Right kidney (tissue), 9 donors: ENCODE measurements at places on chromosomes 5 and 9.

DNA sequence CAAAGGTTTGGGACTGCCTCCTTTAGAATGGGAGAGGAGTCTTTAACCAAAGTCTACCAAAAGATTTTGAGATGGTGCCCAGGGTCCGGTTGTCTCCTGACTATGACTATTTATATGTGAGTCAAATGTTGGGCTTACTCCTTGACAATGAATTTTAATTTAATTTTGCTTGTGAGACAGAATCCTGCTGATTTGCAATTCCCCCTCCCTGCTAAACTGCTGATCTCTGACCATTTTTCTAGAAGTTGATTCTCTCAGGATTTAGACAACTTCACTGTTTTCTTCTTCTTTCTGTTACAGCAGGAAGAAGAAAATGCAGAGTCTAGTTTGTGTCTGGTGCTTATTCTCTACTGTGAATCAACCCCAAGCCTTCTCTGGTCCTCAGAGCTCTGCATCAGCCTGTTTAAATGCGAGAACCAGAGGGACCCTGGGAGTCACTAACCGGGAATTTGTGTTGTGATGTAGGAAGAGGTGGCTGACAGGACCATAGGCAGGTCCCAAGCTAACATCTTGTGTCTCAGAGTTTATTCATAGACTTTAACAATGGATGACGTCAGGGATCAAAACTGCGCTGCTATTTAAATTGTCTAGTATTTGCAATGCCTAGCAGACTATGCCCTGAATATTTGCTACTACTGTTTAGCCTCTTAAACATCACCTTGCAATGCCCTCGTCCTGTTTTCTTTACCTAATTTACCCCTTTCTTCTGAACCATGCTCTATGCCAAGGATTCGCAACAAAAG, 124.0 kb upstream of the TAF11L2 start:
- no peak for DNase-seq

- DNase-seq = no peak
Observed at GRCh38 chr9:1721196-1721595, 294.0 kb upstream of the SMARCA2 start.

- no peak for DNase-seq
Observed at GRCh38 chr9:124190761-124191160, 67.0 kb upstream of the NEK6 start.

GRCh38 chr5:26681861-26682260, 356.5 kb downstream of the CDH9 start:
- no peak for DNase-seq

- DNase-seq = no peak
Observed at GRCh38 chr5:65190328-65191053, 291.2 kb downstream of the ADAMTS6 start.

DNA sequence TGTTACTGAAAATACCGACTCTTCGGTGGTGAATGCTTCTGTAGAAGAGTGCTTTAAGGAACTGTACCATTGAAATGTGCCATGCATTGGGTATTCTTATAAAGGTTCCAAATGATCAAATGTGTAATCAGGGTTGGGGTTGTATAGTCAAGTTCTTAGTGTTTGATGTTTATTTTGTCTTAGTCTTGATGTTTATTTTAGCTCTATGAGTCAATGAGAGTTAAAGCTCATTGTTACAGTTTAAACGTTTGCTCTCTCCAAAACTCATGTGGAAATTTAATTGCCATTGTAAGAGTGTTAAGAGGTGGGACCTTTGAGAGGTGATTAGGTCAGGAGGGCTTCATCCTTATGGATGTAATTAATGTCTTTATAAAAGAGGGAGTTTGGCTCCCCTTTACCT, 153.0 kb downstream of the FER start:
- DNase-seq = no peak

GRCh38 chr9:79220251-79220650, 351.5 kb upstream of the TLE4 start:
- DNase-seq = no peak

- no peak for DNase-seq
Observed at GRCh38 chr5:2015124-2015848, 132.6 kb upstream of the IRX4 start.

- no peak for DNase-seq
Observed at GRCh38 chr9:79471580-79472543, 99.9 kb upstream of the TLE4 start.

GRCh38 chr5:40781843-40782409, 16.2 kb downstream of the PRKAA1 start:
- no peak for DNase-seq
